ENCODE measurements at places on chromosomes 6 and 20.

DNA sequence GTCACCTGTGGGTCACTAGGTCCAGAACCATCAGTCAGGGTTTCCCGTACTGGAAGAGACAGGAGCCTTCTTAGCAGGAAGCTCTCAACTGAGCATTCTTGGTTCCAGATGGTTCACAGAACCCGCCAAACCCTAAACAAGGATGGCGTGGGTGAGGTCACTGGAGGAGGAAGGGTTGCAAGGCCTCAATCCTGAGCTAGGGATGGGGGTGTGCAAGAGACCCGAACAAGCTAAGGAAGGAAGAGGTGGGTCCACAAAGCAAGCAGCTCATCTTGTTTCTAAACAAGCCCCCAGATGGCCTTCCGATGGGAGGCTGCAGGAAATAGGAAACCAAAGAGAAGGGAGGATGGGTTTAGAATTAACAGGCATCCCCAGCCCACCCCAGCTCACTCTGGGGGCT, 92.7 kb downstream of the PREX1 start:
- DNase-seq, result no peak

GRCh38 chr6:9914951-9915350, 499.9 kb downstream of the TFAP2A start:
- DNase-seq, result no peak

DNA sequence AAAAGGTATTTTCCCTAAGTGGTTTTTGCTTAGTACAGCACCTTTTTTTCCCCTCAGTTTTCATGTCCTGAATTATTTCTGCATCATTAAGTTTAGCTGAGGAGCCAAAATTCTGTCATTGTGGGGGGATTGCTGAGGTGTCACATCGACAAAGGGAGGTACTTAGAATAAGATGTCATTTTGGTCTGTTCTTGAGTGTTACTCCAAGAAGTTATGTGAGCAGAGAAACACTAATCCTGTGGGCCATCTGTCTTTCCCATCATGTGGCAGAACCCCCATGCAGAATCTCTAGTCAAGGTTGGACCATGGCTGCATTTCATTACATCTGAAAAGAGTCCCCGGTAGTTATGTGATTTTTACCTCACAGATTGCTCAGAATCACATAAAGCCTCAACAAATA, 167.8 kb upstream of the CENPW start:
- DNase-seq, result no peak

- DNase-seq, result no peak
These were observed 16.1 kb downstream of the MTCL3 start for GRCh38 chr6:127503022-127503421.

- no peak for DNase-seq
These were observed 75.5 kb downstream of the GPR63 start for GRCh38 chr6:96761794-96762193.

- no peak for DNase-seq
These were observed 6.4 kb upstream of the ABHD16B start for GRCh38 chr20:63854766-63855362.

GRCh38 chr6:127907960-127908640, 7.2 kb upstream of the THEMIS start:
- no peak for DNase-seq

- DNase-seq, result no peak
These were observed 140.3 kb downstream of the CEP57L1 start for GRCh38 chr6:109235481-109236038.

DNA sequence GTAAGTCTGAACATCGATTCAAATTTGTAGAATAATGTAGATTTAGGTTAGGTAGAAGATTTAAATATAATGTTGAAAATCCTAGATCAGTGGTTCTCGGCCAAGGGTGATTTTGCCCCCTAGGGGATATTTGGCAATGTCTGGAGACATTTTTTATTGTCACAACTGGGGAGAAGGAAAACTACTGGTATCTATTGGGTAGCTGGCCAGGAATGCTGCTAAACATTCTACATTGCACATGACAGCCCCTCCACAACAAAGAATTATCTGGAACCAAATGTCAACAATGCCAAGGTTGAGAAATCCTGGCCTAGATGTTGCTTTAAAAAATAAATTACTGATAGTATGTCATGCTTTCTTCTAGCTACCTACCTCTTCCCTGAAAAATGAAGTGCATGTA, 76.1 kb downstream of the HIVEP2 start:
- DNase-seq, result no peak

- DNase-seq, result no peak
These were observed 12.7 kb upstream of the PSMF1 start for GRCh38 chr20:1105599-1106194.

DNA sequence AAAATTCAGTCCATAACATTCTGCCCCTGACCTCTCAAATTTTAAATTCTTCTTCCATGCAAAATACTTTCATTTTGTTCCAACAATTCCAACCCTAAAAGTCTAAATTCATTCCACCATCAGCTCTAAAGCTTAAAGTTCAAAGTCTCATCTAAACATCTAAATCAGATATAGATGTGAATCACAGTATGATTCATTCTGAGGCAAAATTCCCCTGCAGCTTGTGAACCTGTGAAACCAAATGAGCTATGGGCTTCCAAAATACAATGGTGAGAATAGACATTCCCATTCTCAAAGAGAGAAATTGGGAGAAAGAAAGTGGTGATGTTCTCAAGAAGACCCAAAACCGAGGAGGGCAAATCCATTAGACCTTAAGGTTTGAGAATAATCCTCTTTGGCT, 309.8 kb downstream of the HIVEP2 start:
- DNase-seq, result no peak

DNA sequence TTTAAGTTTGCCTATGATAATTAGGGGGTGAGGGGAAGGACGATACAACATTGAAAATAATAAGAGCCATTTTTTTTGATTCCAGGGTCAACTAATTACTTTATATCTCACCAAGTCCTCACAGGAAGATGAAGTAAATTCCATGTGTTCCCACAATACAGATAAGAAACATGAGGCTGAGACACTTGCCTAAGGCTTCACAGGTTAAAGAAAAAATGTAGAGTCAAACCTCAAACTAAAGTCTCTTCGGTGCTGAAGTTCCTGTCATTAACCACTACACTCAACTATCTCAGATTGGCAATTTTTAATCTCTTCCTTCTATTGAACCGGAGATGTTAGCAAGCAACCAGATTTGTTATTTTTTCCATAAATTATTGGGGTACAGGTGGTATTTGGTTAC, 33.0 kb downstream of the MRAP2 start:
- no peak for DNase-seq

DNA sequence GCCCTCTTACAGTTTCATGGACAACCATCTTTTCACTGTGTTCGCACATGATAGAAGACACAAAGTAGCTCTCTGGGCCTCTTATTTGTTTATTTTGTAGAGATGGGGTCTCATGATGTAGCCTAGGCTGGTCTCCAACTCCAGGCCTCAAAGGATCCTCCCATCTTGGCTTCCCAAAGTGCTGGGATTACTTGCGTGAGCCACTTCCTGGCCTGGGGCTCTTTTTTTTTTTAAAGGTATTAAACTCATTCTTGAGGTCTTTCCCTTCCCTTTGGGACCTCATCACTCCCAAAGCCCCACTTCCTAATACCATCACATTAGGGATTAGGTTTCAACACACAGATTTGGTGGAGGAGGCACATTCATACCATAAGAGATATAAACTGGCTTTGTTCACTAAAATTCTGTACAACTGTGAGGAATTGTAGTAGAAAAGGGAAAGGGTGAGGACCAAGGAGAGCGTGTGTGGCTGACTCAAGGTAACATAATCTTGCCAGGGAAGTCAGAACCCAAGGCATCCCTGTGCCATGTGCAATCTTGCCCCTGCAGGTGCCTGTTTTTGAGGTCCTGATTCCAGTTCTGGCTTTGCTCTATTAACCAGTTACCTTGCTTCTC, 45.5 kb downstream of the EIF2S2 start:
- no peak for DNase-seq

DNA sequence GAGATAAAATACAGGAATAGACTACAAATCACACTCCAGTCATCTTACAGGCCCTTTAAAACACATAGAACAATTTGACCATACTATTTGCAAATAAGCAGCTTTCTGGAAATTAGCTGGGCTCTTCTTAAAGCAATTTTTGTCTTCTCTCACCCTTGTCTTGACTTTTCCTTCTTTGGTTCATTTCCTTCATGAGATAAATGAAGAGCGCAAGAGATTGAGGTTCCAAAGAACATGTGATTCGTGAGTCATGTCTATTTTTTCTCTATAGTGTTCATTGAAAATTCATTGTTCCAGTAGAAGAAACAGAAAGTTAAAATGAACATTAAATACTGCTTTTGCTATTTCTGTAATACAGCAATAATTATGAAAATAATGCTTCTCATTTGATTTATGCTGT, 33.9 kb downstream of the PRDM1 start:
- no peak for DNase-seq

GRCh38 chr20:50415516-50416268, 94.5 kb upstream of the PTPN1 start:
- no peak for DNase-seq

GRCh38 chr20:13452470-13453124, 186.1 kb downstream of the TASP1 start:
- DNase-seq, result no peak

DNA sequence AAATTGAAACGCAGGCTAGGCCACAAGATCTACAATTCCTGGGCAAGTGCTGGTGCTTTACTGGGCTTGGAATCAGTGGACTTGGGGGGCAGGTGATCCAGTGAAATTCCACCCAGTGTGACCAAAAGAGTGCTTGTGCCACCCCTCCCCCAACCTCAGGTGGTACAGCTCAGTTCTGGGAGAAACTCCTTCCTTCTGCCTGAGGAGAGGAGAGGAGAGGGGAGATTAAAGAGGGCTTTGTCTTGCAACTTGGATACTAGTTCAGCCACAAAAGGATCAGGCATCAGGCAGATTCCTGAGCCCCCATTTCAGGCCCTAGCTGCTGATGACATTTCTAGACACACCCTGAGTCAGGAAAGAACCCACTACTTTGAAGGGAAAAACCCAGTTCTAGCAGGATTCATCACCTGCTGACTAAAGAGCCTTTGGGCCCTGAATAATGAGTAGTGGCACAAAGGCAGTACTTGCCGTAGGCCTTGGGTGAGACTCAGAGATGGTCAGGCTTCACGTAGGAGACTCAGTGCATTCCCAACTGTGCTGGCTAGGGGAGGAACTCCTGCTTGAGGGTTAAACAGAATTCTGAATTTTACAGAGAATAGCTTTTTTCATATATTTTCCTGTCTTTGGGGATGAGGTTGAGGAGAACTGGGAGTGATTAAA, 446.7 kb downstream of the BMP2 start:
- DNase-seq, result no peak

DNA sequence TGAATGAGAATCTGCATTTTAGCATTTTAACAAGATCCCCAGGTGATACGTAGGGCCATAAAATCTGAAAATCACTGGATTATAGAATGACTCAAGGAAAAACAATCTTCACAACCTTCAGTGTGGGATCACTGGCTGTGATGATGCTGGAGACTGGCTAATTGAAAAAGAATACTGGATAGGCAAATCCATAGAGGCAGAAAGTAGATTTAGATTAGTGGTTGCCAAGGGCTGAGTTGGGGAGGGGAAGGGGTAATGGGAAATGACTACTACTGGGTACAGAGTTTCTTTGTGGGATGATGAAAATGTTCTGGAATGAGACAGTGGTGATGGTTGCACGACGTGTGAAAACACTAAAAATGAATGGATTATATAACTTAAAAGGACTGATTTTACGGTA, 84.1 kb downstream of the CDK19 start:
- no peak for DNase-seq

- no peak for DNase-seq
These were observed 31.1 kb downstream of the RNF217 start for GRCh38 chr6:124993327-124993726.

DNA sequence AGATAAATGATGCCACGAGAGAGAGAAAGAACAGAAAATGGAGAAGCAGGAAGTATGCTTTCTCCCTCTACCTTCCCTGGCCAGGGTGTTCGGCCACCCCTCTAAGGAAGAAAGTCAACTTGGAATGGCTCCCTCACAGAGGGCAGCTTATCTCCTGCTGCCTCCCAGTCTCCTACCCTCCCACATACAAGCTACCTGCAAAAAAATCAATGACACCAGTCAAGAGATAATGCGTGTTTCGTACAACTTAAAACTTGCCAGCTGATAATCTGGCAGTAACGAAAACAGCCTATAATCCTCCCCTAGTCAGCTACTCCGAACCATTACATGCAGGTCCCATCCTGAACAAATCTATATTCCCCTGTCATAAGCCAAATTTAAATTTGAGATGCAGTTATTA, 61.7 kb downstream of the BTBD9 start:
- DNase-seq, result no peak

GRCh38 chr6:82259389-82259788, 11.8 kb upstream of the IBTK start:
- DNase-seq, result no peak

All from activated CD4-positive, CD25-positive, alpha-beta regulatory T cell treated with anti-CD3 and anti-CD28 coated beads, Interleukin-2, amount 50 U/mL, for 72 hours (primary cell).